ENCODE measurements at places on chromosomes 7 and 10.

- no peak for DNase-seq
These were observed 49.4 kb downstream of the GTF2IRD1 start for GRCh38 chr7:74503061-74503460.

GRCh38 chr7:136859803-136860202, 8.6 kb upstream of the CHRM2 start:
- DNase-seq = no peak

DNA sequence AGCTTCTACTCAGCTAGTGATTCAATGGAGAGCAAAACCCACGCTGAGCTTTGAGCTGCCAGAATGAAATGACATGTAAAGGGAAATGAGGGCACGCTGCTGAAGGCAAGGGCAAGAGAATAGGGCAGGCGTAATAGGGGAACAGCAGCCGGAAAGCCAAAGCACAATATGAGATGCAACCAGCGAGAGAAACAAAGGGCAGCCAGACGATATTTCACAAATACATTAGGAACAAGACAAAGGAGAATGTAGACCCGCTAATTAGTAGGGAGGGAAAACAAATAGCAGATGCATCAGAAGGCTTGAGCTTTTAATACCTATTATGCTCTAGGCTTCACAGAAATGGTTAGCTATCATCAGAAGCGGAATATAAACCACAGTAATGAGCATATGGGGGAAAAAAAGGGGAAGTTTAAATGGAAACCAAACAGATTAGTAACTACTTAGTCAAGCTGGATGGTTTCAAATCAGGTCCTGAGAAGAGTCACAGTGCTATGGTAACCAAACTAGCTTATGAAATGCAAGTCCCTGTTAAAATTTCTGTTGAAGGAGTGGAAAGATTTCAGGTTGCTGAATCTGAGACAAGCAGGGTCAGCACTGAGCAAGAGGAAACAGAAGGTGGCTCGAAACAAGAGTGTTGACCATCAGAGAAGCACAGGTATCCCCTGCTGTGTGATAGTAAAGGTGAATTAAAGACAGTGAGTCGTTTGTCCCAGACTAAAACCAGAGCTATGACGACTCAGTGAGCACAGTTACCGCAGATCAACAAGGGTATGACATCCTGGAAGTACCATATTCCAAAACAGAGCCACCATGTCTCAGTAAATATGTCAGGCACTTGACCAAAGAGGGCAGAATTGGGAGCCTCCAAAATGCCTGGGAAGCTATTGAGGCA, 496.9 kb upstream of the CELF2 start:
- no peak for DNase-seq

DNA sequence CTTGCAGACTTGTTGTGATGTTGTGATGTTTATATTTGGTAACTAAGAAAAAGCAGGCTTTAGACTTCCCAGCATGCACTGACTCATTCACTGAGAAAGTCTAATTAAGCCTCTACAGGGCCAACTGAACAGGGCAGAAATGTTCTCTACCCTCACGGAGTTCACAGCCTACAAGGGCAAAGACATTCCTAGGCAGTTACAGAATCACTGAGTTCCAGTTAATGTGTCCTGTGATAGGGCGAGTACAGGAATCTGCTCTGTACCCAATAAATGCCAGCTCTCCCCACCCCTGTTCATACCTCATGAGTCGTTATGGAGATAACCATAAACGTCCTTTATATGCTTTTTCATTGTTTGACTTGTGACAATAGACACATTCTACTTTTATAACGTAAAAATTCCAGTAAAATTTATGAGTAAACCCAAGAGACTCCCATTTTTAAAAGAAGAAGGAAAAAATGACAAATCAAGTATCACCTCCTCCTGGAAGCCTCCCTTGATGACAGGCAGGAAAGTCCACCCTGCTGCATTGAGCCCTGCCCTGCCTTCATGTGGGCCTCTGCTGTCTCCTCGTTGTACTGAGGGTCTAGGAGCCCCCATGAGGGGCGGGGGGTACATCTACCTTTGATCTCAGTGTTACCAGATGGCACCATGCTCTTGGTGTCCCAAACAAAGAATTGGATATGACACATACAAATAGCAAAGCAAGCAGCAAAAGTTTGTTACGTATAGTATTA, 14.3 kb downstream of the MUC12 start:
- no peak for DNase-seq

- DNase-seq = no peak
These were observed 119.2 kb downstream of the LRRC4 start for GRCh38 chr7:127911968-127912511.

DNA sequence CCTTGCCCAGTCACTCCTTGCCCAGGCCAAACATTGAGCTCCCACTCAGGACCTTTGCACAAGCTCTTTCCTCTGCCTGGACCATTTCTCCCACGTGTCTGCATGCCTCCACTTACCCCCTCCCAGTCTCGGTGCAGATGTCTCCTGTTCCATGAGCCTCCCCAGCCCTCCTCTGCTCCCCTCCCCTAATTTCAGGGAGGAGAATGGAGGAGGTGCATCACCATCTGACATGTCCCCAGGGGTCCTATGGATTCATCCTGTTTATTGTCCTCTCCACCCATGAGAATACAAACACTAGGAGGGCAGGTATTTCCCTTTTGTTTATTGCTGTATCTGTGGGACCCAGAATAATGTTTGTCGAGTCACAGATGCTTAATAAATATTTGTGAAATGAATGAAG, 8.6 kb upstream of the GRID2IP start:
- no peak for DNase-seq

DNA sequence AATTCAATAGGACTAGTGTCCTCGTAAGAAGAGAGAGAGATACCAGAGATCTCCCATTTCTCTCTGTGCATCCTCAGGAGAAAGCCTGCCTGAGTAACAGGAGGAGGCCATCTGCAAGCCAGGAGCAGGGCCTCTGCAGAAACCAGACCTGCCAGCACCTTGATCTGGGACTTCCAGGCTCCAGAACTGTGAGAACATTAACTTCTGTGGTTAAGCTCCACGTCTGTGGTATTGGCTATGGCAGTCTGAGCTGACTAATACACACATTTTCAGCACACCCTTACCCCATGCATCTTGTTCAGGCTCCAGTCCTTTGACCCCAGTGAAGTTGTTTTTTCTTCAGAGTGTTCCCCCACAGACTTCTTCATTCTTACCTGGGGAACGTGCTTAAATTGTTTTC, 3.1 kb upstream of the CRTAC1 start:
- no peak for DNase-seq

DNA sequence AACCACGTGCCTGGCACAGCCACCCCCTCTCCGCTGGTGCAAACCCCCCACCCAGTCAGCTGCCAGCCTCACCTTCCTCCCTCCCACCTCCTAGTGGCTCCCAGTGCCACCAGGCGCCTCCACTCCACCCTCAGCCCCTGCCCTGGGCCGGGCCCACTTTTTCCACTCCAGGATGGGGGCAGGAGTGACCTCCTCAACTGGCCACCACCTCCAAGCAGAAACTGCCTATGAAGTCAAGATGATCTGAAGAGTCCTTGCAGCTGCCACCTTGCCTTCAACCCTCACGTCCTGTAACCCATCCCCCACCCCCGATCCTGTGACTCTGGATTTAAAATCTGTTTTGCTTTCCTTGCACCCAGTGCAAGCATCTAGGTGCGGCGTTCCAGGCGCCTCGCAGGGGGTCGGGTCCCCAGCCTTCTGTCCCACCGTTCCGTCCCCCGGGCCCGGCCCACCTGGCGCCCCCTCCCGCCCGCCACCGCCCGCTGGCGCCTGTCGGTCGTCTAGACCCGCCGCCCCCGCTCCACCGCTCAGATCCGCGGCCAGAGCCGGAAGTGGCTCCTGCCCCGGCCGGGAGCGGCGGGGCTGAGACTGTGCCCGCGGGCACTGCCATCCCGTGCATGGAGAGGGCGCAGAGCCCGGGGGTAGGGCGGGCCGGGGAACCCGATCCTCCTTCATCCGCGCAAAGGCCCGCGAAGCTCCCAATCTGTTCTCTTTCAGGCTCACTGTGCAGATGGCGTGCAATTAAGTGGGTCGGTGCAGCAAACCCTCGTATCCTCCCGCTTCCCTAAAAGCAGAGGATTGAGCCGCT, 51.2 kb upstream of the GTF2I start:
- DNase-seq = peak; percentile 88

- DNase-seq = no peak
These were observed 4.8 kb upstream of the SGPL1 start for GRCh38 chr10:70810967-70811366.

GRCh38 chr10:14775656-14776055, 959 bp upstream of the FAM107B start:
- no peak for DNase-seq

DNA sequence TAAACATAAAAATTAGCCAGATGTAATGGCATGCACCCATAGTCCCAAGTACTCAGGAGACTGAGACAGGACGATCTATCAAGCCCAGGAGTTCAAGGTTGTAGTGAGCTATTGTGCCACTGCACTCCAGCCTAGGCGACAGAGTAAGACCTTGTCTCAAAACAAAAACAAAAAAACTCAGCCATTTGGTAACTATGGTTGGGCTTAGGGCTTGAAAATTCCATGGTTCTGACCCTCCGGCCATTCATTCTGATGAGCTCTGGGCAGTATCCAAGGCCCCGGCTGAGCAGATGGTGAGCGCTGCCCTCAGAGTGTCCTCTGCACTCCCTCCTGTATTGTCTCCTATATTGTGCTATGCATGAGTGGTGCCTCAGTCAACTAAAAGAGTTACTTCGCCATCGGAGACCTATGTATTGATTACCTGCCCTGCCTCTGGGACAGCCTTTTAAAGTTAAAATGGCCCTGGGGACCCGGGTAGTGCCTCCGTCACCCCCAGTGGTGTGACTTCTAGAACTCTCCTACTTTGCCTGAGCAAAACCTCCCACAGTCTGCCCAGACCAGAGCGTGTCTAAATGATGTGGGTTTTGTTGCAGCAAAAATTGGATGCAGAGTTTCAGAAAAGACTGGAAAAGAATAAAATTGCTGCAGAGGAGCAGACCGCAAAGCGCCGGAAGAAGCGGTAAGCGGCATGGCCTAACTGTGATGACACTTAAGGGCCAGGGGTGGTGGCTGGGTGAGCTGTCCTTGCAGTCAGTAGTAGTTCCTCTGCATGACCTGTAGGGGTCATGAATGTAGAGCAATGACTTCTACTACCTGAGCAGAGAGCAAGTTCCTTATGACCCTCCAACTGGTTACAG, 8.1 kb downstream of the PRKRIP1 start:
- DNase-seq = no peak

DNA sequence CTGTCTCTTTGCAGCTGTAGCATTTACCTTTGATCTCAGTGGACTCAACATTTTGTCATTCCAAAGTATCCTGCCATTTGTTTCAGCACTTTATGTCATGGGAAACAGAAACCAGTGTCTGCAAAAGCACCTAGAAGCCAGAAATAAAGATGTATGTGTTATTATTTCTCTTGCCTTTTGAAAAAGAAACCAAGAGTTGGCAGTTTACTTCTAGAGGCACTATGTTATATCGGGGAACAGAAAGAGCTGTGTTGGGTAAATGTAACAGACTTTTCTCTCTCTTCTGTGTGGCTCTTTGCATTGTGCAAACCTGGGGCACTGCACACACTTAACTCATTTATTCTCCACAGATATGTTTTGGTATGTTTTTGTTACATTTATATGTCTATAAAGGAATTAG, 36.7 kb downstream of the ZNF138 start:
- DNase-seq = no peak

GRCh38 chr10:98357194-98357822, 57.7 kb downstream of the PYROXD2 start:
- no peak for DNase-seq

DNA sequence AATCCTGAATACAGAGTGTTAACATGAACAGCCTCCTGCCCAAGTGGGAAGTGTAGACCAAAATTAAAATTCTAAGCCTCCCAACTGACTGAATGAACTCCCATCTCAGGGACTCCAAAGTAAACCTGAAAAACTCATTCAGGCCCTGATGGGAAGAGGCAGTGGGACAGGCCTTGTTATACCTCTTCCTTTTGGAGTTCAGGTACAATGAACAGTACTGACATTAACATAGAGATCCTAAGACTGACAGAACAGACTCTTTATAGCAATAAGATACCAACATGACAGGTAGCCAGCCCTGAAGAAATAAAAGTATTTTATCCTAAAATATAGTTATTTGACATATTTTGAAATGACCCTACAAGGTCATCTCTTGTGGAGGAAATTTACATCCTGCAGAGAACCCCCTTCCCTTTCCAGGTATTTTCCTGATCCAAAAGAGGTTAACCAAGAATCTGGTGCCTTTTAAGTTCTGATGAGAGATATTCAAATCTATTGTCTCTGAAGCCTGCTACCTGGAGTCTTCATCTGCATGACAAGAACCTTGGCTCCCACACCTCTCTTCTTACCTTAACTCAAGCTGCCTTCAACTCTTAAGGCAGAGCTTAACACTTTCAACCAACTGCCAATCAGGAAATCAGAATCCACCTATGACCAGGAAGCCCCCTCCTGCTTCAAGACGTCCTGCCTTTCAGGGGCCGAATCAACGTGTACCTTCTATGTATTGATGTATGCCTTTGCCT, 103.3 kb upstream of the PFKP start:
- DNase-seq = no peak

GRCh38 chr7:71414490-71414889, 282.5 kb downstream of the GALNT17 start:
- no peak for DNase-seq

DNA sequence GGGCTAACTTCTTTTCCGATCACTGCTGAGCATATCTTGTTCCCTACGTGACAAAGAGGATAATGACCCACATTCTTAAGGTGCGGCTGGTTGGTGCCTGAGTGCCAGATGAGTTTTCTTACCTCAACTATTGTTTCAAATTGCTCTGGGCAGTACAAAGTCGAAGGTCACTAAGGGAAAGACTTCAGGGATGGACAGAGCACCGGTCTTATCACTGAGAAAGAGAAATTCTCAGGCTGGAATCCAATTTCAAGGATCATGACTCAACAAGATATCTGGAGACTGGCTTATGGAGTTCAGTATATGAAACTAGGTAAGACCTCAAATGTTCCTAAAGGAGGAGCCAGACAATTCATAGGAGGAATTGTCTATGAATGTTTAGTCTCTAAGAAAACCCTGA, 780.3 kb downstream of the SUGCT start:
- DNase-seq = no peak

- no peak for DNase-seq
These were observed 3.2 kb upstream of the SFTPA2 start for GRCh38 chr10:79563426-79563825.

GRCh38 chr7:29424984-29425309, 138.7 kb upstream of the PRR15 start:
- DNase-seq = no peak

DNA sequence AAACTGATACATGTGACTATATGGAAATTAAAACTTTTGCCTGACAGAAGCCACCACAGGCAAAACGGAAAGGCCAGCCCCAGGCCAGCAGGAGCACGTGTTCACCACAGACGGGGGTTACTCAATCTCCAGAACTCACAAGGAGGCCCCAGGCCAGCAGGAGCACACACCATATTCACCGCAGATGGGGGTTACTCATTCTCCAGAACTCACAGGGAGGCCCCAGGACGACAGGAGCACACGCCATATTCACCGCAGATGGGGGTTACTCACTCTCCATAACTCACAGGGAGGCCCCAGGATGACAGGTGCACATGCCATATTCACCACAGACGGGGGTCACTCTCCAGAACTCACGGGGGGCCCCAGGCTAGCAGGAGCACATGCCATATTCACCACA, 61.5 kb downstream of the NKX6-2 start:
- DNase-seq = no peak
